ENCODE measurements at places on chromosomes 12 and 14.

GRCh38 chr12:124248941-124249825 is 45.7 kb upstream of the RFLNA start:
- no peak for DNase-seq

DNA sequence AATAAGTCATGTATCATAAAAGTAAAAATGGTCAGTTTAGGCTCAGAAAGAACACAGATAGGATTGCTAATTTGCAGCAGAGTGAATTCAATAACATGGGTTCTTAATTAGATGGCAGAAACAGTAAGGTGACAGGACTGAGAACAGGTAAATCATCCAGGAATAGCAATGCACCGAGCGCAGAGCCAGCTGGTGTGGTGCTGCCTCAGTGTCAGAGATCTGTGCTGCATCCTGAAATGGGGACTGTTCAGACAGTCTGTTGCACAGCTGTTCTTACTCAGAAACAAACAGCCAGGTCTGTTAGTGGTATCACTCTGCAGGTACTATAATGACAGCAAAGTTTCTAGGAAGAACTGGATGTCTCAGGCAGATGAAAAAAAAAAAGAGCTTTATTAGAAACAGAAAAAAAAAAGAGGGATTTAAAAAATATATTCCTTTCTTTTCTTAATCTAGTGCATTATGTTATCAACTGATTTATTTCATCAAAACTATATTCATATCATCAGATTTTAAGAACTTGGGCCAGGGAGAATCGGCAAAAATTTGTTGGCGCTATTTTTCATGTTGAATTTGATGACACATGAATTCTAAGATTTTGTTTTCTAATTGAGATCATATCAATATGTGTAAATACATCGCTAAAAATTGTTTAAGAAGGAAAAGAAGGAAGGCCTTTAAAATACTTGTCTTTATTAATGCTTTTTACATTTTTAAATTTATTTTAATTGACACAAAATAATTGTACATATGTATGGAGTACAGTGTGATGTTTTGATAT is 501.8 kb downstream of the PRKD1 start:
- DNase-seq, result no peak

GRCh38 chr12:57693659-57694458 is at the start of gene OS9:
Gene OS9, plus strand, starts transcription at chr12:57694132. Its CDS starts 30 bp downstream, at chr12:57694162.
- DNase-seq, result peak; percentile 80

DNA sequence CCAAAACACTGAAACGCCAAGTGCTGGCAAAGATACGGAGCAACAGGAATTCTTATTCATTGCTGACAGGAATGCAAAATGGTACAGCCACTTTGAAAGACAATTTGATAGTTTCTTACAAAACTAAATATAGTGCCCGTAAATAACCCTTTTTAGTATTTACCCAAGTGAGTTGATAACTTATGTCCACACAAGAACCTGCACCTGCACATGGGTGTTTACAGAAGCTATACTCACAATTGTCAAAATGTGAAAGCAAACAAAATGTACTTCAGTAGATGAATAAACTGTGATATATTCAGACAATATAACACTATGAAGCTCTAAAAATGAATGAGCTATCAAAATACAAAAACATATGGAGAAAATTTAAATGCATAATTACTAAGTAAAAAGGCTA is 86.6 kb downstream of the ATXN7L3B start:
- DNase-seq, result no peak

GRCh38 chr12:76010732-76011458 is 20.7 kb downstream of the PHLDA1 start:
- no peak for DNase-seq

DNA sequence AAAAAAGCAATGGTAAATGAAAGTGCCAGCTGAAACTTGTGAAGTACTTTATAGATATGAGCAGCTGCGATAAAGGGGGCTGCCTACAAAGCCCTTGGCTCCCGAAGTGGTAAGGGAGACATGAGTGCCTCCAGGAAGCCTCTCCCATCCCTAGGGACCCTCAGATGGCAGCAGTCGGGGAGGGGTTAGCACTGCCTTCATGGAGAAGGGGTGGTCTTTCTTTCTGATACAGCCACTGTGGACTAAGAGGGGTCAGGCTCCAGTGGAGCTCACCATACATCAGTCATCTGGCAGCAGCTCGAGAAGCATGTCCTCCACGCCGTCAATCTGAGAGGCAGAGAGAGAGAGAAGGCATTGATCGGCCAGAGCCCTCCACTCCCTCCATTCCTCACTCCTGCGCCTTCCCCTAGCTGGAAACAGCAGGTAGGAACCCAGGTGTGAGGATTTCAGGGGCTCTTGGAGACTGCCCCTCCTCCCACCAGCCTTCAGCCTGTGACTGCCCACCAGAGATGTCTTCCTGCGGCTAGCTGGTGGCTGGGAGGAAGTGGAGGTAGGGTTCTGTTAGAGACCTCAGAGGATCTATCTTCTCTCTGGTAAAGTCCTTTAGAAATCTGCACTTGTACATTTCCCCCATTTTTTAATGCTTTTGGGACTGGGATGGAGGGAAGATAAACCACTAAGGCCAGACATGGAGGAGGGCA is 2.3 kb downstream of the TCL1A start:
- DNase-seq, result no peak

GRCh38 chr14:104707608-104708595 is 16.1 kb upstream of the ADSS1 start:
- DNase-seq, result no peak

GRCh38 chr12:25365340-25365730 is 114.6 kb upstream of the KRAS start:
- no peak for DNase-seq

DNA sequence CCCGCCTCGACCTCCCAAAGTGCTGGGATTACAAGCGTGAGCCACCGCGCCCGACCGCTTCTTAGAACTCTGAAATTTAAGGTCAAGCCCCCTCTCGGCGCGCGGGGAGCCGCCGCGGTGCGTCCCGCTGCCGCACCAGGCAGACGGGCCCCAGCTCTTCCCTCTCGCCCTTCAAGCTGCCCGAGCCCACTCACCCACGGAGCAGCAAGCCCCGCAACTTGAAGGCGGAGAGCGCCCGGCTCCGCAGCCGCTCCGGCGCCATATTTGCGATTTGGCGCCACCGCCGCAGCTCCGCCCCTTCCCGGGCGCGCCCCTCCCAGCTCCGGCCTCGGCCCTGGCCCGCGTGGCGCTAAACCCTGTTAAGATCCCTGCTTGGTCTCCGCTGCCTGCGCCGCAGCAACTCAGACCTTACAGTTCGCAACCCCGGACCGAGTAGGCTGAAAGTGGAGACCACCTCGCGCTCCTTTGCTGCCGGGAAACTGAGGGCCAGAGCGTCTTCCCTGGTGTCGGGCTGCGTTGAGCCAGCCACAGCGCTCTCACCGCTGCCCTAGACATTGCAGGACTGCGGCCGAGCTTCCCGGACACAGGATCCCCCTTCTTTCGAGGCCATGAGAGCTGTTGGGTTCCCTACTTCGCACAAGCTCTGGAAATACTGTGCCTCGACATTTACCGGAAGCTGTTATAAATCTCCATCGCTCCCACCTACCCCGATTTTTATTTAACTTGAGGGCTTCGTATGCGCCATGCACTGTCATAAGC is at the start of gene POLE2:
Gene POLE2, minus strand, starts transcription at position 273 of the 759 bp plus-strand sequence. Its CDS starts 11 bp downstream, at position 262.
- DNase-seq, result peak; percentile 57

DNA sequence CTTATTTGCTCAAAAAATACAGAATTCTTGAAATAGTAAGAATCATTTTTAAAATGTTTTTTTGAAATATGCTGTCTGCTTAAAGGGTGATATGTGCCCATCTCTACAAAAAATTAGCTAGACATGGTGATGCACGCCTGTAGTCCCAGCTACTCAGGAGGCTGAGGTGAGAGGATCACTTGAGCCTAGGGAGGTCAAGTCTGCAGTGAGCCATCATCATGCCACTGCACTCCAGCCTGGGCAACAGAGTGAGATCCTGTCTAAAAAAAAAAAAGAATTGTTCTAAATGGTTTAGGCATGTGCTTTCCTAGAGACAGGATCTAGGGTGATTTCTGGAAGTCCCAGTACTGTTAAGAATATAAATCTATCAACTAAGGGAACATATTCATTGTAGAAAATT is 75.6 kb upstream of the HECTD1 start:
- no peak for DNase-seq

DNA sequence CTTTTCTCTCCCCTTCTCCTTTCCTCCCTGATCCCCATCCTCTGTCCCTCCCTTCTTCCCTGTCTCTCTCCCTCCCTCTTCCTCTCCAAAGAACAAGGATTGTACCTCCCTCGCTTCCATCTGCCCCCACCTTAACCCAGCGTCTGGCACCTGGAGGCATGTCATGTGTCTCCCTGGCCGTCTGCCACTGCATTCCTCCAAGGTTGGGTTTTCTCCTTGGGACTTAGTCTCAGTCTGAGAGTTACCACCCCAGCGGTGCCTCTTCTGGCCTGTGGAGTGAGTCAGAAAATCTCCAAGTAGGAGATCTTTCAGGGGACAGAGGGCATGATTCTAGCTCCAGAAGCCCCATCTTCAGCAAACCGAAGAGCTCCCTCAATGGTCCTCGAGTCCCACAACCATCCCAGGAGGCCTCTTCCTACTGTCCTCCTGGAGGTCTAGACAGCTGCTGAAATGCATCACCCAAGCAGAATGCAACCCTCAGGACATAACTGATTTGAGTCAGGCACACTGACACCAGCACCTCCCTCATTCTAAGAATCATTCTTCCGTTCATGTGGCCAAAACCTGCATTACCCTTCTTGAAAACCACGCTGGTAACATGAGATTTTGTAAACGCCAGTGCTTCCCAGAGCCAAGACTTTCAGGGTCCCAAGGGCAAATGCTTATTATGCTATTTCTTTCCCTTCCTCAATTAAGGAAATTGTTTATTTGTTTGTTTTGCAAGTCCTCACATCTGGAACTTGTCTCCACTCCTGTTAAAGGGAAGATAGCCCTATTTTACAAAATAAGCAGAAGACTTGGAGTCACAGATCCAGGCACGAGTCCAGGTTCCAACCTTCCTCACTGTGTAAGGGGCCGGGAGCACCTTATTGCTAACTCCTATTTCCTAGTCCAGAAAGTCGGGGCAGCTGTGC is 463.2 kb downstream of the BCL11B start:
- no peak for DNase-seq

- no peak for DNase-seq
Observed at GRCh38 chr14:87869619-87870583, 123.1 kb downstream of the GALC start.

- no peak for DNase-seq
Observed at GRCh38 chr14:94408546-94409095, 20.2 kb upstream of the SERPINA1 start.

DNA sequence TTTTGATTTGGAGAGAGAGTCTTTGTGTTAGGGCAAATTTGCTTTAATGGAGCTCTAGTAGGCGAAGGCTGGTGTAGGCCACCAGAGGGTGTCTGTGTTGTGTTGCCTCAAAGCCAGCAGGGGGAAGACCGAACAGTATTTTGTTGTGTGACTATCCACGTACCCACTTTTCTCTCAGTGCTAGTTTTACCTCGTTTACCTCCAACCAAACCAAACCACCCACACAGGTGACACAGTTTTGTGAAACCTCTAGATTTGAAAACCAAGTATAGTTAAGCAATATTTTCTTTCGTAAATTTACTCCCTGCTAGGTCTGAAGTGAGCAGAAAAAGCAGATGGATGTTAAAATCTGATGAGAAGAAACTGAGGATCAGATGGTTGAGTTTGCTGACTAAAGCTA is 36.3 kb upstream of the NPFF start:
- DNase-seq, result peak; percentile 10

- DNase-seq, result no peak
Observed at GRCh38 chr14:35786856-35787255, 22.2 kb downstream of the RALGAPA1 start.

GRCh38 chr12:127268213-127268612 is 998.8 kb upstream of the TMEM132C start:
- no peak for DNase-seq

DNA sequence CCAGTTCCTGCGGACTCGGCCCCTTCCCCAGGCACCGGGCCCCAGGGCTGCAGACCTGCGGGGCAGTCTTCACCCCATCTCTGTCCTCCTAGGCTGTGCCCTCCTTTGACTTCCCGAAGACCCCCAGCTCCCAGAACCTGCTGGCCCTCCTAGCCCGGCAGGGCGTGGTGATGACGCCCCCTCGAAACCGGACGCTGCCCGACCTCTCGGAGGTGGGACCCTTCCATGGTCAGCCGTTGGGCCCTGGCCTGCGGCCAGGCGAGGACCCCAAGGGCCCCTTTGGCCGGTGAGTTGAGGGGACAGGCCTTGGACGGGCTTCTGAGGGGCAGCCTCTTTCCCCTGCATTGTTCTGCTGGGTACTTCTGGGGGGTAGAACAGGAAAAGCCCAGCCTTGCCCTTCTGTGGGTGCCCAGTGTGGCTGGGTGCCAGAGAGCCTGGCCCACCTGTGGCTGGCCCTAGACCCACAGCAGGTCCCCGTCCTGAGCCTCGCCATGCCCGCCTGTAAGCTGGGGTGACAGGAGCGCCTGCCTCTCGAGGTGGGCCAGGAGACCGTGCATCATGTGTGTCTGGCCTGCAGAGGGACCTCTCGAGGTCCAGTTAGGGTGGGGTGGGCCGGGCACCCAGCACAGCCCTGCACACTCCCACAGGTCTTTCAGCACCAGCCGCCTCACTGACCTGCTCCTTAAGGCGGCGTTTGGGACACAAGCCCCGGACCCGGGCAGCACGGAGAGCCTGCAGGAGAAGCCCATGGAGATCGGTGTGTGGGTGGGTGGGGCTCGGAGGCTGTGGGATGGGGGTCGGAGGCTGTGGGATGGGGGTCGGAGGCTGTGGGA is 12.6 kb upstream of the PUS1 start:
- DNase-seq, result no peak

DNA sequence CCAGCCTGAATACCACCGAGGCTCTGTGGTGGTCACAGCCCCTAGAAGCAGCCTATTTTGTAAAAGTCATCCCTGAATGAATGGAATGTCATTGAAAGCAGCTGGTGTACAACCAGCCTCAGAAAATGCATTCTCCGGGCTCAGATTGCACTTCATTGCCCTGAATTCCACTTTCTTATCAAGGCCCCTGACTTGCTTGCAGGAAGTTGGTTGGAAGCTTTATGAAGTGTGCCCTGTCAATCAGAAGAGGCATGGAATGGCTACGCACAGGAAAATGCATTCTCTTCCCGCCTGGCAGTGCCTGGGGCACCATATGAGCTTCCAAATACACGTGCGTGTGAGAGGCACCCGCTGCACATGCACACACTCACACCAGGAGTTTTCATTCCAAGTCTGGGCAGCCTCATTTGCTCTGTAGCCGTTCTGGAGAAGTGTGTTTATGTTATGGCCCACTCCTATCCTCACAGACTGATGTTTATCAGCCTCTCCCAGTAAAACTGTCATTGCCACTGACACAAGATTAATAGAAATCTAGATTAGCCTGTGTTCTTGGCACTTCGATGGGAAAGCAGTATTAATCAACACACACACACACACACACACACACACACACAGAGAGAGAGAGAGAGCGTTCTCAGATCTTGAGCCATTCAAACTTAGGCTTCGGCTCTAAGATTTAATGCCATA is 63.9 kb downstream of the NUAK1 start:
- DNase-seq, result no peak

- DNase-seq, result peak; percentile 15
Observed at GRCh38 chr12:54993181-54993835, 8.7 kb upstream of the TESPA1 start.

DNA sequence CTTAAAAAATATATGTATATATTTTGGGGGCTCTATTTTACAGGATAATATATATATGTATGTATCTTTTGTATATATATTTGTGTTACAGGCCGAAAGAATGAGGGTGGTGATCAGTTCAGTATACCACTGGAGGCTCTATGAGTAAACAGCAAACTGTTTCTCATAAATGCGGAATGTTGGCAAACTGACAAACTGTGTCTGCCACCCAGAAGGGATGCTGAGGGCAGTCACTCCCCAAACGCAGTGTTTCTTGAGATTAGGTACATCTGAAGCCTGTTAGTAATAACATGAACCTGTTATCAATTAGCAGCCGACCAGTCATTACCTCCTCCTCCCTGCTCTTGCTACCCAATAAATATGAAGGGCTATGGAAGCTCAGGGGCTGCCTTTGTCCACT is 20.8 kb downstream of the TNFAIP2 start:
- DNase-seq, result no peak

All from activated CD4-positive, CD25-positive, alpha-beta regulatory T cell (primary cell).